ENCODE measurements at places on chromosomes 3 and 15. TPM values are rescaled to one million over a fixed set of nuclear protein-coding genes. Genes with fewer than 3 reads are reported as not detected.
A peak's percentile ranks its signal among the peaks of the same experiment; 100 is the strongest.

DNA sequence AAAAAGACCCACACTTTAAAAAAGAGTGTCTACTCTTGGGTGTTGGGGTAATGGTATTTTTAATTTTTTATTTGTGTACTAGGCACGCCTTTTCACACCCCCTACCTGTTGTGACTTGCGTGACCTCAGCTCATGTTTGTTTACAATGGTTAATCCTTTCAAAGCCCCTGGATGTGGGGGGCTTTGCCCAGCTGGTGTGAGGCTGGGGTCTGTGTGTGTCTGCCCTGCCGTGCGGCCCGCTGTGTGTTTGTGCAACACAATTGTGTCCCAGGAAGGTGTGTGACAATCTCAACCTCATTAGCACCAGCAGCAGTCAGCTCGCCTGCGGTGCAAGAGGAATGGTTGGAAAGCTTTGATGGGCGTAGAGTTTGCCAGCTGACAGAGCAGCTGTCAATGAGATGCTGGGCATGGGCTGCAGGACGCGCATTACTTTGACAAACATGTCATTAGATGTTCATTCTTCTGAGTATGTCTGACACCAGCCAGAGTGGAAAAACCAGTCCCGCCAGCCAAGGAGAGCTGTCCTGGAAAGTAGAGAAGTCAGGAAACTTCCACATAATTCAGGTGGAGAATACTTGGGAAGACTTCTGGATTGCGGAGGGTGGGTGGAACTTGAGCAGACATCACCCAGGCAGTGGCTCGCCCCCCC, 9.6 kb downstream of the LRRK1 start:
- DNase-seq: no peak

CACNA2D3 gene
- total RNA-seq: not detected

DNA sequence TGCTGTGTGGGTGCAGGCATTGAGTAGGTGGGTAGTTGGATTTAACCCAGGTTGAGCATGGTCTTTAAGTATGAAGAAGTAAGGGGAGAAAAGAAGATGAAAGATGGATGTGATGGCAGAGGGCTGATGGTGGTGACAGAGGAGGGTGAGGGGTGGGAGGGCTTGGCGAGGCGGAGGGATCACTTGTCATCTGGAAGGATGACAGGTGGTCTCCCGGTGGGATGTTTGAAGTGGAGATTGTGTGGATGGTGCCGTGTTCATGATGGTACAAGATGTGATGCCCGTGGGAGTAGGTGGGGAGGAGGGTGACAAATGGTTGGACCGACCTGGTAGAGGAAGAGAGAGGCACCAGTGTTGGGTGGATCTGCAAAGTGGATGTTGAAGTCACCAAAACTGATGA, 208.8 kb downstream of the RPLP1 start:
- no peak for DNase-seq

LTF gene
- total RNA-seq: not detected

GRCh38 chr3:58404396-58404795, 29.2 kb downstream of the PDHB start:
- no peak for DNase-seq

TAGLN3 gene
- total RNA-seq: not detected

GRCh38 chr15:66419471-66419870, 32.8 kb downstream of the MAP2K1 start:
- no peak for DNase-seq

REC114 gene
- total RNA-seq: not detected

DNA sequence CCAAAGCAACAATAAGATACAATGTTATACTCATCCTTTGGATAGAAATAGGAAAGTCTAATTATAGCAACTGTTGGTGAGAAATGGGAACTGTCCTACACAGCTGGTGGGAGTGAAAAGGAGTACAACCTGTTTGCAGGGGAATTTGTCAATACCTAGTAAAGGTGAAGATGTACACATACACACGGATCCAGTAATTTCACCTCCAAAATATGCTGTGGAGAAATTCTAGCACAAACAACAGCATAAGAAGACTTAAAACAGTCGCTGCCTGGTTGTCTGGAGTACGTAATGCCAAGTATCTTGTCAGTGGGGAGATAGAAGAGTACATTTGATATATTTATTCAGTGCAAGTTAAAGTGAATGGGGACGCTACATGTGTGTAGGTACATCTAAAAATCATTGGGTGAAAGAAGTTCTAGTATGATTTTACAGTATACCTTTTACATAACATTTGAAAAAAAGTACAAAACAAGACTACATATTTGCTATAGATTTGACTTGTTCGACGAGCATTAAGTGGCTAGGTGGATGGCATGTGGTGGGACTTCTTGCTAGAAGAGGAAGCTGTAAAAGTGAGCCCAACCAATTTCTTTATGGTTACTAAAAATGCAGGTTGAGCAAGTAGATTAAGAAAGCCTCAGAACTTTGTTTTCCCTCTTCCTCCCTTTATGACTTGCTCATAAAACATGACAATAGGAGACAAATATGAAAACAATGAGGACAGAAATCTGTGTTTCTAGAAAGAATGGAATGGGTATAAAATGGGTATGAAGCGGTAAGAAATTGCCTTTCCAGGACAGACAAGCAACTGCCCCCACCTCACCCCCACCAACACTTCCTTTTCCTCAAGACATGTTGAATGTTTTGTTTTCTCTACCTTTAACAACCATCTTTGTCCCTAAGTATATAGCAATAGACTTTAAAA, 50.2 kb upstream of the CCR4 start:
- DNase-seq: no peak

DNA sequence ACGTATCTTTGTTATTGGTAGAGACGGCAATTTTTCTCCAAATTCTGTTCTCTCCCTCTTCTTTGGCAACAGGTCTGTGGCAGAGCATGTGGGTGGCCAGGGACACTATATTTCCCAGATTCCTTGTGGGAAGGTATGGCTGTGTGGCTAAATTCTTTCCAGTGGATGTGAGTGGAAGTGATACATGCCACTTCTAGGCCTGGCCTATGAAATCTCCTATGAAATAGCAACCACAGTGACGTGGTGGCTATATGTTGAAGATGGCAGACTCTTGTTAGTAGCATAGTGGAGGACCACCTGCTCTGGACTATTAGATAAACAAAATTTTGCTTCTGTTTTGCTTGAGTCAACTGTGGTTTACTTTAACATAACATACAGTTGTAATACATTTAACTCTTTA, 243.3 kb downstream of the IL20RB start:
- no peak for DNase-seq

GRCh38 chr3:149670742-149671492, 13.1 kb upstream of the WWTR1 start:
- DNase-seq: no peak

GRCh38 chr3:116930786-116931185, 221.2 kb downstream of the TUSC7 start:
- DNase-seq: peak; percentile 40

SPSB4 gene
- total RNA-seq: 0.39 TPM

DNA sequence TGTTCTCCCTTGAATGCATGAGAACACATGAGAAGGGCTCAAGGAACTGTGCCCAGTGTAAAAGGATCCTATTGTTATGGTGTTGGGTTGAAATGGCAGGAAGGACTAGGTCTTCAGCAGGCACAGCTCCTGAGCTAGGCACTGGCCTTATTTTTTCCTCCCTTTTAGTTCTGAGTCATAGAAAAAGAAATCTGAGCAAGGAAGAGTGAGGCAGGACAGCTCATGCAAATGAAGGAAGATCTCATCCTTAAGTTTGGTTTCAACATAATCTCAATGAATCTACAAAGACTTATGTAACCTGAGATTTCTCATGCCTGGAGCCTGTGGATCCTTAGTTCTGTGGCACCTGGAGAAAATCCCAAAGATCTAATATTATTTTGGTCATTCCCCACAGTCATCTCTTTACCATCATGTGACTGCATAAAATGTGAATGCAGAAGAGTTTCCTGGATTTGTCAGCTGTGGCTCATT, 188.6 kb upstream of the TBL1XR1 start:
- DNase-seq: peak; percentile 23

- no peak for DNase-seq
These were observed 1.2 kb downstream of the FAM3D start for GRCh38 chr3:58665405-58665804.

GRCh38 chr3:122247087-122247824, 63.8 kb downstream of the CASR start:
- DNase-seq: no peak

- DNase-seq: no peak
These were observed 254.7 kb downstream of the SOX2 start for GRCh38 chr3:181966393-181966792.

GRCh38 chr3:50297896-50298725, 1.1 kb downstream of the HYAL3 start:
- no peak for DNase-seq
